ENCODE measurements at places on chromosomes 16 and 17.

DNA sequence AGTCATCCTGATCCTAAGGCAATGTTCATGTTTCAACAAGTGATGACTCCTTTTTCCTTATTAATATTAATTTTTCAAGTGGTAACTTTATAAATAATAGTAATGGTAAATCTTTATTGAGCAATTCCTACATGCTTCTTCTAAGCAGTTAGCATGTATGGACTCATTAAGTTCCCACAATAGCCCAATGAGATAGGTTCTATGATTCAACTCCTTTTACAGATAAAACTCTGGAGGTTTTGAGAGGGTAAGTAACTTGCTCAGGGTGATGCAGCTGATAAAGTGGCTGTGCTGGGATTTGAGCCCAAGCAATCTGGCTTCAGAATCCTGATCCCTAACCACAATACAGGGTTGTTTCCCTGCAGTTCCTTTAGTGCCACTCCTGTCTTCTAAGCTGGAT lies 25.3 kb downstream of the SLC47A1 start:
- DNase-seq: no peak

DNA sequence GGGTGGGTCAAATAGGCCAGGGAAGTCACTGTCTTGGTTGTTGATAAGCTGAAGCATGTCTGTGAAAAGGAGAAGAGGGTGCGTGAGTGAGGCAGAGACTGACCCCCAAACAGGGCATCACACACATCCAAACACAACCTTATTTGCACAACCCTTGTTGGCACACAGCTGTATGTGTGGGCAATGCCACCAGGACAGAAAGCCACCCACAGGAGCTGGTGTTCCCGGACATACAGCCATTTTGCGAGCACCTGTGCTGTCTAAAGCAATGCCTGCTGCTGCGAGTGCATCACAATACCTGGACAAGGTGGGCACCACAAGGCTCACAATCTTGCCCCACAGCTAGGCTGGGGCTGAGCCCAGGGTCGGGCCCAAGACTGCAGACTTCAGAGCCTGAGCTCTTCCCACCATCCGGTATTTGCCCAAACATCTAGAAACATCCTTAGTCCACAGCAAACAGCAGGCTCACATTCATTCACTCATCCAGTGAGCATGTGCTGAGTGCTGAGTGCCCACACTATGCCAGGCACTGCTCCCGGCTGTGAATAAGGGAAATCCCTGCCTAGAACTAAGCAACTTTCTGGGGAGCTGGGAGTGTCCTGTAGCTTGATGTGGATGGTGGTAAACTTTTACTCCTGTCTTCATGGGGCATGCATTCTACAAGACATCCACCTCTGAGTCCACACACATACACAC lies 16.2 kb downstream of the SREBF1 start:
- no peak for DNase-seq

DNA sequence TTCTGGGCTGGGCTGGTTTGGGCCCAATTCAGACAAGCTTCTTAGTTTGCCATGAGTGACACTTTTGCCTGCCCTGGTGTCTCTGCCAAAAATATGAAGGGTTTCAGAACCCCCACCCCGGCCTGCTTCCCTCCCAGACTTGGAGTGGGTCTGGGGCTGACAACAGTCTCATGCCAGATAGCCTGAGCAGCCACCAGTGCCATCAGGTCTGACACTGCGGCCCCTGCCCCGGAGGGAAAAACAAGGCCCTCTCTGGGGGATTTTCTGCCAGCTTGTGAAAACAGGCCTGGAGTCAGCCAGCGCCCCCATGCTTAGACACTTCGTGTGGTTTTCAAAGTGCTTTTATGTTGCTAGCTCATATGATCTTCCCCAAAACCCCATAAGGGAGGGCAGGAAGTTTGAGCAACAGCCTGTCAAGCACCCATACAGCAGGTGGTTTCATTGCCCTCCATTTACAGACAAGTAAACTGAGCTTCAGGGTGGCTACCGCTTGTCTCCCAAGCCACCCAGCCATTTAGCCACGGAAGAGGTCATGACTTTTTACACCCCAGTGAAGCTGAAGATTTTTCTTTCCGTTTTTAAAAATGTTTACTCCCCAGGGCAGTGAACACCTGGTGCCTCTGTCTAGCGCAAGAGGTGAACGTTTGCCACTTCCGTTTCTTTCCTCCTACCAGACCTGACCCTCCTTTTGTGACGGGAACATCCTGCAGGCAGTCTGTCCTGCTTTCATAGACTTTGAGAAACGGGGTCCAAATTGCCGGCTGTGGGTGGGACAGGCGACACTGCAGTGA lies 300.6 kb downstream of the SEC14L1 start:
- DNase-seq: no peak

- DNase-seq: no peak
Observed at GRCh38 chr16:19837331-19837980, 47.2 kb downstream of the GPRC5B start.

DNA sequence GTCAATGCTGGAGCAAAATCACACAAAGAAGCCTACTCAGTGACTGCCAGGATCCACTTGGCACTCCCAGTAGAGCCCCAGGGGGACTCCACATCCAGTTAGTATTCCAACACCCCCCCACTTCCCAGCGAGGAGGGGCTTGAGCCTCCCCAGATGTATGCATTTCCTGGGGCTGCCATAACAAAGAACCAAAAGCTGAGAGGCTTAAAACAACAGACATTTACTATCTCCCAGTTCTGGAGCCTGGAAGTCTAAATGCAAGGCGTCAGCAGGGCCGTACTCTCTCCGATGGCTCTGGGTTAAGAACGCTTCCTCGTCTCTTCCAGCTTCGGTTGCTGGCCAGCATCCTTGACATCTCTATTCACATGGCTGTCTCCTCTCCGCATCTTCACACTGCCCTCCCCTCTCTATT lies 23.0 kb upstream of the GNA13 start:
- DNase-seq: no peak

GRCh38 chr17:55212880-55213279 lies 51.9 kb upstream of the HLF start:
- DNase-seq: no peak

DNA sequence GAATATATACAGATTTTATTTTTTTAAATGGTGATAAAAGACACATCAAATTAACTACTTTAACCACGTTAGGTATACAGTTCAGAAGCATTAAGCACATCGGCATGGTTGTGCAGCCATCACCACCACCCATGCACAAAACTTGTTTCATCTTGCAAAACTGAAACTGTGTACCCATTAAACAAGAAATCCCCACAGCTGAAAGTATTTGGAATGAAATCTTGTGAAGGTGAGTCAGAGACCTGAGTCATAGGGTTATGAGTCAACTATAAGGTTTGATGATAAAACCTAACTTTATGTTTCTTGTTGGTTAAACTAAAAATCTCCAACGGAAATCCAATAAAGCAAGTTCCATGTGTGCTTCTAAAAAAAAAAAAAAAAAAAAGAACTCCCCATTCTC lies 561.6 kb upstream of the PSMD7 start:
- DNase-seq: peak; percentile 39

DNA sequence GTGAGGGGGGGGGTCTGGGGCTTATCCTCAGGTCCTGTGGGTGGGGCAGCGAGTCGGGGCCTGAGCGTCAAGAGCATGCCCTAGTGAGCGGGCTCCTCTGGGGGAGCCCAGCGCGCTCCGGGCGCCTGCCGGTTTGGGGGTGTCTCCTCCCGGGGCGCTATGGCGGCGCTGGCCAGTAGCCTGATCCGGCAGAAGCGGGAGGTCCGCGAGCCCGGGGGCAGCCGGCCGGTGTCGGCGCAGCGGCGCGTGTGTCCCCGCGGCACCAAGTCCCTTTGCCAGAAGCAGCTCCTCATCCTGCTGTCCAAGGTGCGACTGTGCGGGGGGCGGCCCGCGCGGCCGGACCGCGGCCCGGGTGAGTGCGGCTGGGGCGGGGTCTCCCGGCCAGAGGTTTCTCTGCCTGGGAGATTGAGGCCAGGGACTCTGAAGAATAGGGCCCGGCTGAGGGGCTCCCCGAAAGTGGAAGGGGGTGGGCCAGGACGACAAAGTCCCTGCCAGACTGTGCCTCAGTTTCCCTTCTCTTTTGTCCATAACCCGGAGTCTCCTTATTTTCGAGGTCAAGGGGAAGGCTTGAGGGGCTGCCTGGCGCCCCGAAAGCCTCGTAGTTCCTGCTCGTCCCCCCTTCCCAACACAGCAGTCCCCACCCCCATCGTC lies at the start of gene FGF11:
Gene FGF11 (plus strand): TSS at position 51 of the 651 bp plus-strand sequence. CDS start 109 bp downstream, at position 160.
- DNase-seq: no peak

- no peak for DNase-seq
Observed at GRCh38 chr17:57508671-57509070, 236.4 kb downstream of the CCDC182 start.

GRCh38 chr17:40301315-40301714 lies 7.7 kb upstream of the RARA start:
- peak; percentile 39 for DNase-seq

- DNase-seq: no peak
Observed at GRCh38 chr17:27295945-27296344, 2.0 kb downstream of the WSB1 start.

GRCh38 chr16:27620541-27620940 lies 70.6 kb downstream of the KATNIP start:
- no peak for DNase-seq

- DNase-seq: no peak
Observed at GRCh38 chr17:19402171-19402570, 8.9 kb upstream of the RNF112 start.

DNA sequence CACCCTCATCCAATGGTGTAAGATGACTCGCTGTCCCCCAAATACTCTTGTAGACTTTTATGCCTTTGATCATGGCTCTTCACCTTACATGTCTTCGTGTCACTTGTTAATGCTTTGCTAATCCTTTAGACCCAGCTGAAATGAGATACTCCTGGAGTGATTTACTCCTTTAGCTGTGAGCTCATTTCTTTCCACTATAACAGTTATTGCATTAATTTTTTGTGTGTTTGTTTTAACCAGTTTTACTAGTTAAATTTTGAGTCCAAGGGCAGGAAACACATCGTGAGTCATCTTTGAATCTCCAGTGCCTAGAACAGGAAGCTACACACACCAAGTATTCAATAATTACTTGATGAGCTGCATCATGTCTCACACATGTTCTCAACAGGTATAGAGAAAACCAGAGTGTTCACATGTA lies 6.5 kb upstream of the CTCF start:
- peak; percentile 78 for DNase-seq

DNA sequence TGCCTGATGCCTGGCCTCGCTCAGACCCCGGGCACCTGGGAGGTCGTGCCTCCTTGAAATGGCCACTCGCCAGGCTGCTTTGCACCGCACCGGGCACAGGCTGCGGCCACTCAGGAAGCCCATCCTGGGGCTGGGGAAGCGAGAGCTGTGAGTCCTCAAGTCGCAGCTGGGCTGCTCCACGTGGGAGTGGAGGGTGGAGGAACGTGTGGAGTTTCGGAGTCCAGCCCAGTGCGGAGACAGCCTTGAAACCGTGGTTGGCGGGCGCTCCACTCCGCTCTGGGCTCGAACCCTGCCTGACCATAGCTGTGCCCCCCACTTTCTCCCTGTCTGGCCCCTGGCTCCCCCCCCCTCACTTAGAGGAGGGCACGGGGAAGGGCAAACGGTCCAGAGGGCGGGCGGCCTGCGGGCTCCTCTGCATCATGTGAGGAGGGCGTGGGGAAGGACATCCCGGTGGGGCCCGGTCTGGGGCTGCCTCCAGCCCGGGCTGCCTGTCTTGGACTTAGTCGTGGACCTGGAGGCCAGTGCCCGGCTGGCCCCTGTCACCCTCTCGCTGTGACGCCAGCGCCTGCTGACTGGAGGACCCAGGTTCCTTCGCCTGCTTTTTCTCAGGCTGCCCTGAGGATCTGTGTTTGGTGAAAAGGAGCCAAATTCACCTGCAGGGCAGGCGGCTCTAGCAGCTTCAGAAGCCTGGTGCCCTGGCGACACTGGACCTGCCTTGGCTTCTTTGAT lies 2.5 kb downstream of the UBE2I start:
- peak; percentile 66 for DNase-seq

- DNase-seq: no peak
Observed at GRCh38 chr16:84875846-84876245, 56.1 kb downstream of the CRISPLD2 start.

- no peak for DNase-seq
Observed at GRCh38 chr16:11374255-11374654, 29.0 kb downstream of the RMI2 start.

GRCh38 chr16:1159973-1160772 lies 7.3 kb downstream of the CACNA1H start:
- DNase-seq: no peak

DNA sequence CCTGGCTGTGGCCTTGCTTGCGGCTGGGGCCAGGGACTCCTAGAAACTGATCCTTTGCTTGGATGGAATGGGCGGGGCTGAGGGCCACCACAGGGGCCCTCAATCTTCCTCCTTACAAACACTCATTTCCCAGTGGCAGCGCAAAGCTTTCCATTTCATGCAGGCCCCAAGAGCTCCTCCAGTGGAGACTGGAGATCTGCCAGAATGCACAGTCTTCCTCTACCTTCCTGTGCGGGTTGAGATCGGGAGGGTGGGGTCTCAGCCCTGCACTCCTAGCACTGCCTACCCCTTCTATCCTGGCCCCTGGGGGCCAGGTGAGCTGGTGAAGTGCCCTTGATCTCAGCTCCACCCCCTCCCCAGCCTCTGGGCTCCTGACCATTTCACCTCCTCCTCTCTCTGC lies 1.7 kb downstream of the NRN1L start:
- DNase-seq: no peak

DNA sequence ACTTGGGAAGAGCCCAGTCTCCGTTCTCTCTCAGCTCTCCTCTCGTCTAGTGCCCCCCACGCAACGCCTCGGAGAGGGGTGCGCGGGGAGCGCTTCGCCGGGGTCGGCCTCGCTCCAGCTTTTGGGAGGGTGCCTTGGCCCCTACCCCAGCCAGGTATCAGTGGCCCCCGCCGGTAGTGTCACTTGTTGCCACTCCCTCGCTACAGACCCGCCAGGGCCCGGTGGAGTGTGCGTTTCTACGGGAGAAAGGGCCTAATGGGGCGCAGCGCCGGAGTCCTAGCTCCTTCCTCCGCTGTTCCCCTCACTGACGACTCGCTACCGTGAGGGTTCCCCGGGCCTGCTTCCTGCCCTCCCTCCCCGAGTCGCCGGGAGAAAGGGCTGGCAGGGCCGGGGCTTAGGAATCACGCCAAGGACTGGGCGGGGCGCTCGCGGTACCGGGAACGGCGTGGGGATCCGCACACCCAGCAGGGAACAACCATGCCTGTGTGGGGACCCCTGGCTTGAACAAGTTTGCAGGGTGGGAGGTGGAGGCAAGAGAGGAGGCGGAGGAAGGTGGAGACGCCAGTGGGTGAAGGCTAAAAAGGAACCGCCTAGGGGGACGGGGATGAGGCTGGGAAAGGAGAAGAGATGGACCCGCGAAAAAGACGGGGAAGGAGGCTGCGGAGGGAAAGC lies 997 bp upstream of the CDH11 start:
- peak; percentile 65 for DNase-seq

DNA sequence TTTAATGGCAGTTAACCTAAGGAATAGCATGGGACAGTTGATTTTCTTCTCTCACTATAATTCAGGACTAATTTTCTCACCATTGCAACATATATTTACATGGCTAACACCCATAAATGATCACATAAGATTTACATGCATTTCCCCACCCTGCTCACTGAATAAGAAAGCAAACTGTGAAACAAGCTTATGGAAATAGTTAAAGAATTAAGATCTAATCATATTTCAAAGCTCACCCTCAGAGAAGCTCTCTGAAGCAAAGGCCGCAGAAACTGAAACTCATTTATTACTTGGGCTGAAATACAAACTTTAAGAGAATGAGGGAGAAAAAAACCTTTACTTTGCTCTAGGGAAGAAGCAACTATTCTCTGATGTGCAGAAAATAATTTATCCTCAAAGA lies 218.7 kb upstream of the AXIN2 start:
- DNase-seq: no peak

- no peak for DNase-seq
Observed at GRCh38 chr16:7839568-7839967, 506.9 kb downstream of the RBFOX1 start.

Data from foreskin fibroblast (primary cell).